ENCODE measurements at places on chromosomes 5 and 9. TPM values are rescaled to one million over a fixed set of nuclear protein-coding genes. Genes with fewer than 3 reads are reported as not detected.

Gene AKNA
- total RNA-seq, result 500 TPM

Gene C5orf46
- total RNA-seq, result not detected

Gene KIF4B
- 0.09 TPM for total RNA-seq

Gene TPM2
- total RNA-seq, result 12.1 TPM

Gene GABBR2
- total RNA-seq, result not detected

- no peak overlapping the region for H3K4me3 ChIP-seq
- DNase-seq, result no peak
- H3K36me3 ChIP-seq, result no peaks in the 10 kb centered on the region
- peaks cover 16% of the 10 kb centered on the region for H3K27me3 ChIP-seq
- no peaks in the 10 kb centered on the region for H3K4me1 ChIP-seq
Observed at GRCh38 chr5:74028976-74029375, 403.0 kb downstream of the ARHGEF28 start.

GRCh38 chr5:93884254-93884653 lies 142.9 kb upstream of the POU5F2 start:
- no peak overlapping the region for H3K4me3 ChIP-seq
- no peaks in the 10 kb centered on the region for H3K27me3 ChIP-seq
- H3K27ac ChIP-seq, result no peak overlapping the region
- DNase-seq, result no peak
- peaks cover 4% of the 10 kb centered on the region for H3K36me3 ChIP-seq
- peaks cover 13% of the 10 kb centered on the region for H3K4me1 ChIP-seq

DNA sequence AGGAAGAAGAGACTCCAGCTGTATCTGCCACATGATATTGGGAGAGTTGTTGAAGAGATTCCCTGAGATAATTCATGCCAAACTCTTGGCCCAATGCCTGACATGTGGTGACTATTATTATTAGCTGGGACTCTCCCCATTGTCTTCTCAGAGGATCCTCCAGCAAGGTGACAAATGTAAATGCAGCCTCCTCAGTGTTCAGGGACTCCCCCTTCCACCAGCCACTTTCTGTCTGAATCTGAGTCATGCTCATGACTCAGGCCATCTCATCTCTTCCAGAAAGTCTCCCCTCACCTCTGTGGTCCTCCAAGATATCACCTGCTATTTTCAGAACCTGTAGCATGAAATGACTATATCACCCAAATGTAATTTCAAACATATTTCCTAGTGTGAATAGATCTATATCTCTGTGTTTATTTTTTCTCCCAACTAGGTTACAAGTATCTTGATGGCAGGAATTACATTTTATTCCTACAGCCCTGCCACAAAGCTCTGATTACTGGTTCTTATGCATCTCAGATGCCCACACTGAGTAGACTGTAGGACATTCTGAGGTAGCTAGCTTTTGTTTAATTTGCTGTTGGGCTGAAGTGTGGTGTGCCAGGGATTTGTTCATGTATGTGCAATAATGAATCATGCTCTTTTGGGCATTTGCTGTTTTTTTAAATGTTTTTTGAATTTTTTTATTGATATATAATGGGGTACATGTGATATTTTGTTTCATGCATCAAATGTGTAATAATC lies 126.6 kb upstream of the IL12B start:
- DNase-seq, result peak; percentile 79
- peaks cover 40% of the 10 kb centered on the region for H3K4me1 ChIP-seq
- no peak overlapping the region for H3K4me3 ChIP-seq
- no peak overlapping the region for H3K27ac ChIP-seq
- H3K27me3 ChIP-seq, result peaks cover 72% of the 10 kb centered on the region

GRCh38 chr5:179733772-179734126 lies 1.1 kb downstream of the MAML1 start:
- peaks cover 48% of the 10 kb centered on the region for H3K4me1 ChIP-seq
- no peak for DNase-seq
- H3K4me3 ChIP-seq, result peak overlapping the region; percentile 96
- H3K27me3 ChIP-seq, result no peaks in the 10 kb centered on the region
- peaks cover 38% of the 10 kb centered on the region for H3K36me3 ChIP-seq

DNA sequence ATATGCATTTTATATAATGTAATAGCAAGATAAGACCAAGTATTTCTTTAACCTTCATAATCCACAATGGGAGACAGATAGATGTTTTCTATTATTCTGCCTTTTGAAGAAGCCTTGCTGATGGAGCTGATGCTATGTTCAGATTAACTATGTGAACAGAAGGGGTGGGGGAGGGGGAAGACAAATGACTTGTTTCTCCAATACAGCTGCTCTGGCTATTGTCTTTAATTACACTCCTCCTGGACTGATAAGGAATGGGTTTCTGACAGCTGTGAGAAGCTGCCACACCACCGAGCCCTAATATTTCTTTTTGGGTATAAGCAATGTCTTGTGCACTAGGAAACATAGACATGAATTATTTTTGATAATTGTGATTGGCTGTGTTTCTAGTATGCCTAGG lies 62.0 kb downstream of the CAVIN4 start:
- H3K27ac ChIP-seq, result no peak overlapping the region
- no peak overlapping the region for H3K4me3 ChIP-seq
- no peak for DNase-seq
- no peaks in the 10 kb centered on the region for H3K36me3 ChIP-seq

DNA sequence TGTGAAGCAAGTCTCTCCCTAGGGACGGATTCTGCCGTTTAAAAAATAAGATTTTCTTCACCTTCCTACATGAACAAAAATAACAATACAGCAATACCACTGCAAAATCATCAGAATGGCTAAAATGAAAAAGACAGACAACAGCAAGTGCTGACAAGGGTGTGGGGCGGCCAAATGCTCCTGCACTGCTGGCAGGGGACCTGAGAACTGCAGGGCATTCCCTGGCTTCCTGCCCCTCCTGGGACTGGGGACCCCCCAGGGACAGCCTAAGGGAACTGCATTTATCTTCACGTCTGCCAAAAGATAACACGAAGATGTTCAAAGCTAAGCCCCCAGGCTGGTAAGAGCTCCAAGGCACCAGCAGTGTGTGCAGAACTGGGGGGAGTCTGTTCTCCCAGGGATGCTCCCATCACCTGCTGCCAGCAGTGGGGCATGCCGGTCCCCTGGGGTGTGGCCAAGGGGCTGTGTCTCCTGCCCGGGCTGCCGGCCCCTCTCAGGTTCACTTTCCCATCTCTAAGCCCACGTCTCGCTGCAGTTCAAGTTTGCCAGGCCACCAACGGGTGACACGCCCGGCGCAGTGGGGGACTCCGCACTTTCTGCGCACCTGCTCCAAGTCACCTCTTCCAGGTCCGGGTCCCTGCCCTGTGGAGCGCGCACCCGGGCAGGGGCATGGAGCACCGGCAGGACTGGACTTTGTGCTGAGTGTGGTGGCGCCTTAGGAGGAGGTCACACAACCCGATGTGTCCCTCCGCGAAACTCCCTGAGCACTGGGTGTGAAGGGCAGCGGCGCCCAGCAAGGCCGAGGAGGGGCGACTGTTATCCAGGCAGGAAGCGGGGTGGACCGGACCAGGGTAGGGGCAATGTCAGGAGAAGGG lies 4.5 kb upstream of the EGFL7 start:
- H3K27ac ChIP-seq, result no peak overlapping the region
- H3K27me3 ChIP-seq, result peaks cover 38% of the 10 kb centered on the region
- peaks cover 5% of the 10 kb centered on the region for H3K4me1 ChIP-seq
- no peak for DNase-seq
- H3K36me3 ChIP-seq, result no peaks in the 10 kb centered on the region

GRCh38 chr5:137372773-137373160 lies 126.4 kb downstream of the SPOCK1 start:
- H3K4me1 ChIP-seq, result no peaks in the 10 kb centered on the region
- no peak overlapping the region for H3K4me3 ChIP-seq
- H3K27me3 ChIP-seq, result no peaks in the 10 kb centered on the region
- no peak overlapping the region for H3K27ac ChIP-seq
- no peak for DNase-seq
- no peaks in the 10 kb centered on the region for H3K36me3 ChIP-seq

- DNase-seq, result no peak
- no peak overlapping the region for H3K4me3 ChIP-seq
- H3K27me3 ChIP-seq, result peaks cover 39% of the 10 kb centered on the region
- no peak overlapping the region for H3K27ac ChIP-seq
- no peaks in the 10 kb centered on the region for H3K36me3 ChIP-seq
Observed at GRCh38 chr5:175741556-175741955, 83.7 kb downstream of the HRH2 start.

DNA sequence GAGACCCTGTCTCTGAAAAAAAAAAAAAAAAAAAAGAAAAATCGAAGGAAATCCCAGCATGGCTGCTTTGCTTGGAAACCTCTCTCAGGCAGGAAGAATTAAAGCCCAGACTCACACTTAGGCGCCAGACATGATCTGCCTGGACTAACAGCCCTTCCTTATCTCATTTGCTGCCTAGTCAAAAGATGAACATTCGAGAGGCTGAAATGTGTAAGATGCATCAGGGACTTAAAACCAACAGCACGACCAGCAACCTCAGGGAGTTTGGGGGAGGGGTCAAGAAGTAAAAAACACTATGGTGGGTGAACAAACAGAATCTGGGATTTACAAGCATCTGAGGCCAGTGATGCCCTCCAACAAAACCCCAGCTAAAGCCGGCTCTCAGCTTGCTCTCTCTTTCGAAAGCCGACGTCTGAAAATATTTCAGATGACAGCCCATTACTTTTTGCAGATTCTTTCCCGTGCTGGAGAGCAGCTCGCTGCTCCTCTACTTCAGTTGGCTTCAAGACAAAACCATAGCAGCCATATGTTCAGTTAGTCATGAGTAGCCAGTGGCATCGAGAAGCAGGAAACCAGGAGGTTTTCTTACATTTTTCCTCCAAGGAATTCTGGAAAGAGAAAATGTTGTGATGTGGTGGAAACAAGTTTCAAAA lies 249.9 kb downstream of the MARCHF11 start:
- no peaks in the 10 kb centered on the region for H3K27me3 ChIP-seq
- H3K27ac ChIP-seq, result no peak overlapping the region
- H3K4me1 ChIP-seq, result no peaks in the 10 kb centered on the region
- no peak for DNase-seq
- no peak overlapping the region for H3K4me3 ChIP-seq

DNA sequence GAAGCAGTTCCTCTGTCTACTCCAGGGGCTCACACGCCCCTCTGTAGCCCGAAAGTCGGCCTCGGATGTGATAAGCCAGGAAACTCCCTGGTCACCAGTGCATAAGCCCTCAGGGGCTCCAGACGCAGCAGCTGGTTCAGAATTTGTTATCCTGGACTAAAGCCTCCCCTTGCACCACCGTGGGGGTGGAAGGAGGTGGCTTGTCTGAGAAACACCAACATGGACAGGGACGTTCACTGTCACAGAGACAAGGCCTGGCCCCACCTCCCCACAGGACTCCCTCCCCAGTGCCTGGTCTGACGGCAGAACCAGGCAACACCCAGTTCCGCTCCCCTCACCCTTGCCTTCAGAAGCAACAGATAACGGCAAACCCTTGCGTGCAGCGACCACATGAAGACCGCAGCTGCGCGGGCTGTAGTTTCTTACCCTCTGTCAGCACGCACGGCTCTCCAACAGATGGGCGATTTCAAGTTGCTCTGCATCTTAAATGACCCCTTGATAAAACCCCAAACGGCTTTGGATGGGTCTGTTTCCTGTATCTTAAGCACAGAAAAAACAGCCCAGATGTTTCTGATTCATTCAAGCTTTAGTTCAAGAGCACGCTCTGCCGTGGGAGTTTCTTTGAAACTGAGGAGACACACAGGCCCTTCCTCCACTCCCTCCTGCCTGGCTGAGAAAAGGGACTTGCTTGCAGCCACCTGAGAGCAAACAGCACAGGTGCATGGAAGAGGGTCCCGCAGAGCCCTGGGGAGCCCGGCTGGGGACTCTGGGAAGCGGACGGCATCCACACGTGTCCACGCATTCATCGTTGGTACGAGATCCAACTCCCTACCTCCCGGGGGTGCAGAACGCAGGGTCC lies 44.7 kb upstream of the NKD2 start:
- peak overlapping the region; percentile 52 for H3K4me3 ChIP-seq
- peaks cover 55% of the 10 kb centered on the region for H3K4me1 ChIP-seq
- H3K27ac ChIP-seq, result peak overlapping the region; percentile 92
- H3K27me3 ChIP-seq, result peaks cover 39% of the 10 kb centered on the region
- no peaks in the 10 kb centered on the region for H3K36me3 ChIP-seq

DNA sequence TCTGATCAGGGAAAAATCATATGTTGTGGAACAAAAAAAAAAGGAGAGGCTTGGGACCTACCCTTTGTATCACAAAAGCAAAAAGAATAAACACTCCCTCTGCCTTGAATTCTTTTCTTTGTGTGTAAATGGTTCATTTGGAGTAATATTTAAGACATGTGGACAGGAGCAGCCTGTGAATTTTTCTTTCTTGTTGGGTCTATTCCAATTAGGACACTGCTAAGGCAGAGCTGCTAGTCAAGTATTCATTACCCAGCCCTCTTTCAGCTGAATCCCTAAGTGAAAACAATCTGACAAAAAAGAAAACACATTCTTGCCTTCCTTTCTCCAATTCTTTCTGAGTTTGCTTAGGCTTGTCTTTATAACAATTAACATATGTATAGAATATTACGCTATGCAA lies 330.0 kb downstream of the EBF1 start:
- no peak for DNase-seq
- H3K4me3 ChIP-seq, result no peak overlapping the region

DNA sequence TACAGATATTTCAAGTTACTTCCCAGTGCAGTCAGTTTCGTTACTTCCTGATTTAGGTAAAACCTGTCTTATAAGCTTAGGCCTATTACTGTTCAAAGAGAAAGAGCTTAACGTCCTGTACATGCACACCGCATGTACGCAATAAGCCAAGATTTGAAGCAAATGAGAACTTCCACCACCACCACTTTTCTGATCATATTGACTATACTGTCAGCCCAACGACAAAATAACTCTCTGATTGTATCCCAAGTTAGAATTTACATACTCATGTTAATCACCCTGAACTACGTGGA lies 5.1 kb downstream of the NFIB start:
- H3K27ac ChIP-seq, result no peak overlapping the region
- H3K27me3 ChIP-seq, result peaks cover 61% of the 10 kb centered on the region
- H3K4me1 ChIP-seq, result peaks cover 10% of the 10 kb centered on the region
- DNase-seq, result no peak
